ENCODE measurements at places on chromosomes 13 and 19.

- no peak for DNase-seq
Measured at GRCh38 chr19:17557466-17557865, 2.0 kb downstream of the COLGALT1 start.

- peak; percentile 23 for DNase-seq
Measured at GRCh38 chr19:5951338-5951861, 26.5 kb downstream of the RANBP3 start.

- DNase-seq, result no peak
Measured at GRCh38 chr13:49023431-49023830, 47.7 kb downstream of the FNDC3A start.

DNA sequence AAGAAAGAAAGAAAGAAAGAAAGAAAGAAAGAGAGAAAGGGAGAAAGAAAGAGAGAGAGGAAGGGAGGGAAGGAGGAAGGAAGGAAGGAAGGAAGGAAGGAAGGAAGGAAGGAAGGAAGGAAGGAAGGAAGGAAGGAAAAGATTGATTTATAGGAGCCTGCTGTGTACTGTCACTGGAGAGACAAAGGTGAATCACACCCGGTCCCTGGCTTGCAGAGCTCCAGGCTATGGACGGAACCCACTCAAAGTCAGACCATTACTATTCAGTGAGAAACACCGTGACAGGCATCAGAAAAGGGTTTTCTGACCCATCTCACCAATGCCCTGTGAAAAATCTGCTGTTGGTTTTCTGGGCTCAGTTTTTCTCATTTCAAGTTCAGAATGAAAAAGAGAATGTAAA is 7.3 kb upstream of the CEACAM6 start:
- no peak for DNase-seq

GRCh38 chr19:15268192-15268927 is 36.1 kb upstream of the EPHX3 start:
- no peak for DNase-seq

DNA sequence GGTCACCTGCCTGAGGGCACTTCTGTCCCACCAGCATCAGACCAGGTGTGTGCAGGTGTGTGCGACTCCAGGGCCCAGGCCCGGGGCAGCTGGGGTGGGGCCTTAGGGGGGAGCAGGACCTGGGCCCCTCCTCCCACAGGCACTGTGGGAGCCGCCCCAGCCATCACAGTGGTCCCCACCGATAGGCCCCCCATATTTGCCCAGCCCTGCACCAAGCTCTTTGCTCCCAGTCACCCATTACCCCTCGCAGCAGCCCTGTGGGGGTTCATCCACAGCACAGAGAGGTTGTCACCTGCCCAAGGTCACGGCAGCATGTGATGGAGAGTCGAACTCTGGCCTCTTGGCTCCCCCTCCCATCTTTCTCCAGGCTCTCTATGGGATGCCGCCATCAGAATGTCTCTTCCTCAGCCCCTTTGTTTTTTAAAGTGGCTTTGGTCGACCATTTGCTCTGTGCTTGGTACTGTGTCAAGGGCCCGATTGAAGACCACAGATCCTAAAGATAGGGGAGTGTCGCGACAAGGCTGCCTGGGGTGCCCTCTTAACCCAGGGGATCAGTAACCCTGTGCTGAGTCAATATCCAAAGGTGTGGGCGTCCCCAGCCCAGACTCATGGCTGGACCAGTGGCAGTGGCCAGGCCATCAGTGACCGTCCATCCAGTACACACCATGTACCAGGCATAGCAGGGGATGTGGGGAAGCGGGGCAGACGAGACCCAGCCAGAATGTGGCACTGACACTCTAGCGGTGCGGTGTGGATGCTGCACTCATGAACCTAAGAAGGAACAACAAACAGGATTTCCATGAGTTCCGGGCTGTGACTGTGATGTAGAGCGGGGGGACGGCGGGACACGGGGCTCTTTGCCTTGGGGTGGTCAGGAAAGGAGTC is 28.3 kb upstream of the NCCRP1 start:
- DNase-seq, result no peak

- no peak for DNase-seq
Measured at GRCh38 chr13:28495538-28496187, 735 bp upstream of the FLT1 start.

DNA sequence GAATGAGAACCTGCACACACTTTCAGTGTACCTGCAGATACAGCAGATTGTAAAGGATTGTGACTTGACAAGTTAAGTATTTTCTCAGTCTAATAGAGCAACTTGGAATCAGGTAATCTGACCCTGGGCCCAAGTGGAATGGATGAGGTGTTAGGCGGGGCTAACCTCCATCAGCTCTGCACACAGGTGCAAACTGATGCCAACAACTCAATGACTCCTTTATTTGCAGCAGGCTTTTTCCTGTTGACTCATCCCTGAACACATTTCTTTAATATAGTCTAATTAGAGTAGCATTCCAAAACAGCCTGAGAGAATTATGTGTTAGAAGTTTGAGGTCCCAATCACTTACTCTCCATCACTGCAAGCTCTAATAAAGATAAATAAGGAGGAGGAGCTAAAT is 48.8 kb downstream of the TPT1 start:
- DNase-seq, result peak; percentile 20

DNA sequence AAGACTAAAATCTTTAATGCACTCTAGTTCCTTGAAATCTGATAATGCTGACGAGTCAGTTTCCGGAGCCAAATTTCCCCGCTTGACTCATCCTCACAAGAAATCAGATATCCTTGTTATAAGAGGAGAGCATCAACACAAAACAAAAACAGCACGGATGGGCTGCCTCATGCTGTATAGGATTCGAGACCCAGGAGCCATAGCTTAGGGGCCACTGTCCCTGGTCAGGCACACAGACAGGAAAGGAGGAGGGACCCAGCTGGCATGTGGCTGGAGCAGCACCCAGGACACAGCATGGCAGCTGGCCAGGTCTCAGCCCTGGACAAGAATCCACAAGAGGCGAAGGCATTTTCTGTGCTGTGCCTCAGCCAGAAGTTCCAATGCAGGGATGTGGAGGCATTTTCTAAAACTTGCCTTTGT is 110.2 kb upstream of the SPATA13 start:
- no peak for DNase-seq

DNA sequence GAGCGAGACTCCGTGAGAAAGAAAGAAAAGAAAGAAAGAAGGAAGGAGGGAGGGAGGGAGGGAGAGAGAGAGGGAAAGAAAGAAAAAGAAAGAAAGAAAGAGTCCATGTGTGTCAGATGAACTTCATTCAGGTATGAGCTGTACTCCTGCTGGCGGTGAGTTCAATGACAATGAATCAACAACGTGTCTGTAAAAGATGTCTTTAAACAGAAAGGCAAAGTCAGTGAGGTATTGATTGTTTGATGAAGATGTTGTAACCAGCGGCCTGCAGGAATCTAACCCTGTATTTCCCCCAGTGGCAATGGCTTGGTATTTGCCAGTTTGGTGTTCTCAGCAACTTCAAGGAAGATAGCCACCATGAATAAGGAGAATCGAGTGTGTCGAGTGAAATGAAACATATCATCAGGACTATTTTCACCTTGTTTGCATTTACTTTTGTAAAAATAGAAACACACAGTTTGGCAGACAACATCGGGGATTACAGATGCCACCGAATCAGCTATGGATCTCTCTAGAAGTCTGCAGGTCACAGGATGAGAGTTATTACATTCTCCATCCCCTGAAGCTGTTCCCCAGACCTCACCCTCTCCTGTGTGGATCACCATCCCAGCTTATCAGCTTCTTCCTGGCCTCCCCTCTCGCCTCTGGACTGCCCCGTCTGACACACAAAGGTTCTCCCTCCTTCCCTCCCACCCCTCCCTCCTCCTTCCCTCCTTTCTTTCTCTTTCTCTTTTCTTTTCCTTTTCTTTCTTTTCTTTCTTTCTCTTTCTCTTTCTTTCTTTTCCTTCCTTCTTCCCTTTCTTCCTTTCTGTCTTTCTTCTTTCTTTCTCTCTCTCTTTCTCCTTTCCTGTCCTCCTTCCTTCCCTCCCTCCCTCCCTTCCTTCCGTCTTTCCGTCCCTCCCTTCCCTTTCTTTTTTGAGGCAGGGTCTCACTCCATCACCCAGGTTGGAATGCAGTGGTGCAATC is 8.2 kb upstream of the SBK3 start:
- no peak for DNase-seq
